Activated CD8-positive, alpha-beta memory T cell treated with anti-CD3 and anti-CD28 coated beads for 4 hours (primary cell): ENCODE measurements at places on chromosomes 3 and 15.

DNA sequence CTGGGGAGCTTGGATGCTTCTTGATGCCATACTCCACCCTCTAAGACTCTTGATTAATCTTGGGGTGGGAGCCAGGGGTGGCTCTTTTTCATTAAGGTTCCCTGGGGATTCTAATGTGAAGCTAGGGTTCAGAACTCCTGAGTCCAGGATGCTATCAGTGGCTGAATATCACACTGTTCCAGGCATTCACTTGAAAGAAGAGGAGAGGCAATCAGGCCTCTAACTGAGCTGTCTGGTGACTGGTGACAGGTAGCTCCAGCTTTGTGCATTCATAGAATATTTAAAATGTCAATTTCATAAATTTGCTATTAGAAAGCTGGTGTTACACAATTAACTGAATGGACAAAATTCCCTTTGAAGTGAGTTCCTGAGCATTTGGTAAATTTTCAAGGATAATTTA is 139.0 kb downstream of the CHDH start:
- DNase-seq, result no peak

DNA sequence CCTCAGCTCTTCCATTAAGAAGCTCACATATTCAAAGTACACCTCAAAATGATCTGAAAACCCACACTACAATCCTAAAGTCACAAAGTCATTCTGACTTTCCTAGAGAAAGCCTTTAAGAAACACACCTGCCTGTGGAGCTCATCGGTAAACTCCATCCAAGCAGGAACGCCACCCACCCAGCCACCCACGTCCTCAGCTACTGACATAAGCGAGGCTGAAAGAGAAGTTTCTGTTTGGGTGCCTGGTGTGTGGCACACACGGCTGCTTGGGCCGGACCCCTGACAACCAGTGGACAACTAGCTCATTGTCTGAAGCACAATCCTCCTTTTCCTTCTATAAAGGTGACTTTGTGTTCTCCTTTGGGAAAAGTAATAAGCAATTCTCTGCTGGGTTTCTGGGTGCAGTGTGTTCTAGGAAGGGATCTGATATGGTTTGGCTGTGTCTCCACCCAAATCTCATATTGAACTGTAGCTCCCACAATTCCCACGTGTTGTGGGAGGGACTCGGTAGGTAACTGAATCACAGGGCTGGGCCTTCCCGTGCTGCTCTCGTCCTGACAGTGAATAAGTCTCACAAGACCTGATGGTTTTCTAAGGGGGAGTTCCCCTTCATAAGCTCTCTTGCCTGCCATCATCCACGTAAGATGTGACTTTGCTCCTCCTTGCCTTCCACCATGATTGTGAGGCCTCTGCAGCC is 26.1 kb downstream of the FAM174B start:
- DNase-seq, result no peak

GRCh38 chr3:165994293-165994692 is 157.1 kb upstream of the BCHE start:
- DNase-seq, result no peak

- DNase-seq, result no peak
Measured at GRCh38 chr15:90585863-90586262, 56.1 kb downstream of the CRTC3 start.

- no peak for DNase-seq
Measured at GRCh38 chr15:51244423-51244869, 94.0 kb downstream of the CYP19A1 start.

GRCh38 chr3:150202711-150203110 is 205.4 kb upstream of the TSC22D2 start:
- DNase-seq, result no peak

DNA sequence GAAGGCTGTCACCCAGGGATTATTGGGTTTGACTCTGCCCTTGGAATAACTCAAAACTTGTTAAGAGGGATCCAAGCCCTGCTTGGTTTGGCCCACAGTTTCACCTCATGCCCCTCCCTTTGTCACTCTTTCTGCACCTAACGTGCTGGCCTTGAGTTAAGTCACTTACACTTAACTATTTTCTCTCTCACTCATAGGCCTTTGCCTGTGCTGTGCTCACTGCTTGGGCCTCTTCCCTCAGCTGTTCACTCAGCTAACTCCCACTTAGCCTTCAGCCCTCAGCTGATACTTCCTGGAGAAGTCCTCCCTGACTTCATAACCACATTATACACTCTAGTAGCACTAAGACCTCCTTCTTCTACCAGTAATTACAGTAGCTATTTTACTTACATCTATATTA is 133.3 kb downstream of the CMSS1 start:
- no peak for DNase-seq

DNA sequence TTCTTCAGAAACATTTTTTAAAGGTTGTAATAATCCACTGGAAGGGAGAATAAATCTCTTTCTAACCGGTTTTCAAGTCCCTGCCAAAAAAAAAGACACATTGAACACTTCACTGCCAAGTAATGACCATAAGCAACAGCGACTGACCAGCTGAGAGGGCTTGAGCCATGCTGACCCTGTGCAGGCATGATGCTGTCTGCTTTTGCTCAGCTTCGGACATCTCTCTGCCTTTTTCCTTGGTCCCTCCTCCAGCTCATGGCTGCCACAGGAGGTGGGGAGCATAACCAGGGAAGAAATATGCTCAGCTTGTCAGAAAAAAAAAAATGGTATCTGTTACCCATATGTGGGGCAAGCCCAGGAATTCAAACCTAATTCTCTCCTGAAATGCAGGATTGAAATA is 1.5 kb downstream of the IGSF10 start:
- DNase-seq, result no peak

GRCh38 chr3:49523756-49524747 is 30.2 kb upstream of the BSN start:
- DNase-seq, result no peak

GRCh38 chr15:68682330-68682729 is 103.5 kb downstream of the CORO2B start:
- no peak for DNase-seq

DNA sequence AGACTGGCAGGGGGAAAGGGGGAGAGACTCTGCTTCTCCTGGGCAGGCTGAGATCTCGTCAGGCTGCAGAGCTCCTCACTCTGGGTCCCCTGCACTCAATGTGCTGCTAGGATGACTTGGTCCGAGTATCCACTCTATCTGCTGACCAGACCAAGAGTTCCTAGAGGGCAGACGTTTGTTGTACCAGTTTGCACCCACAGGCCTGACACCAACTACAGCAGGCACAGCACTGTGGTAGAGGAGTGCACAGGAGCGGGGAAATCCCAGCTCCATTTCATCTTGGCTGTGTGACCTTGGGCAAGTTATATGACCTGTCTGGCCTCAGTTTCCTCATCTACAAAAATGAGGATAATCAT is 29.0 kb downstream of the CCDC12 start:
- DNase-seq, result no peak

DNA sequence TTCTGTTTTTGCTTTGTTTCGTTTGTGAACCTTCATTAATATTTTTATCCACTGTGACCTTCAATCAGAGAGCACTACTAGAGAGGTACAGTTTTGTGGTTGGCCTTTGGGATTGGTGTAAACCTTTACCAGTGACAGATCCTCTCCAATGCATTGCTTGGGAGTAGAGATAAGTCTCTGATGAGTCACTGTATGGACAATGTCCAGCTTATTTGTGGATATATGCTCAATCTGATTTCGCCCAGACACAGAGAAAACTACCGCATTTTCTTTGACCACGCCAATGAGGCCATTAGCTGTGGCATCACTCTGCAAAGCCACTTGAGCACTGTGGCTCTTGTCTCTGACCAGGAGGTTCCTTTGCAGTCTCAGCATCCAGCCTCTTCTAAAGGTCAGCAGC is 964.7 kb downstream of the TUSC7 start:
- DNase-seq, result no peak

DNA sequence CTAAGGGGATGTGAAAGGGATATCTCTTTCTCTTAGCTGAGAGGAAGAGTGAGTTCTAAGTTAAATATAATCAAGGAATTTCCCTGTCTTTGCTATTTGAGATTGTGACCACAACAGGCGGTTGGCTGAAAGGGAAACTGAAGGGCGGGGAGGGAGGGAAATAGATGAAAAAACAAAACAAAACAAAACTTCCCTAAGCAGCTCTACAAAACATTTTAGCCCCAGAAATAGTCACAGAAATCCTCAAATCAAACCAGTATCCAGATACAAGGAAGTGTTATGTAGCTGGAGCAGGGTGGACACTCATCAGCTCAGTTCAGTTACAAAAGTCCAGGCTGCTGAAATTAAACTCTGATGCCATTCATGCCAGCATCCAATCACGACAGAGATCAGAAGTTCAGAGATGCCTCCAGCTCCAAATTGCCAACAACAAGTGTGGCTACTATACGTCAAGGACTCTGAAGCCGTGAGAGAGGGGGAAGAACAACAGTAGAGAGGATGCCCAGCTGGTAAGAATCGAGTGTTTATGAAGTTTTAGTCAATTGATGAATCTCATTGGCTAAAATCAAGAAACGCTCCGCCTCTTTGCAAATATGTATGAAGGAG is 319 bp upstream of the TP63 start:
- no peak for DNase-seq

GRCh38 chr3:99753268-99753975 is 64.2 kb upstream of the CMSS1 start:
- DNase-seq, result no peak

GRCh38 chr15:84752700-84753099 is 4.3 kb downstream of the ZNF592 start:
- DNase-seq, result no peak

GRCh38 chr3:182730675-182731042 is 62.6 kb upstream of the ATP11B start:
- no peak for DNase-seq

GRCh38 chr15:78065284-78065872 is 12.1 kb downstream of the TBC1D2B start:
- DNase-seq, result no peak

- no peak for DNase-seq
Measured at GRCh38 chr3:14549256-14549919, 9.2 kb upstream of the GRIP2 start.

GRCh38 chr3:148528024-148528423 is 169.7 kb upstream of the AGTR1 start:
- no peak for DNase-seq

GRCh38 chr3:32316976-32317375 is 74.7 kb upstream of the CMTM7 start:
- no peak for DNase-seq

DNA sequence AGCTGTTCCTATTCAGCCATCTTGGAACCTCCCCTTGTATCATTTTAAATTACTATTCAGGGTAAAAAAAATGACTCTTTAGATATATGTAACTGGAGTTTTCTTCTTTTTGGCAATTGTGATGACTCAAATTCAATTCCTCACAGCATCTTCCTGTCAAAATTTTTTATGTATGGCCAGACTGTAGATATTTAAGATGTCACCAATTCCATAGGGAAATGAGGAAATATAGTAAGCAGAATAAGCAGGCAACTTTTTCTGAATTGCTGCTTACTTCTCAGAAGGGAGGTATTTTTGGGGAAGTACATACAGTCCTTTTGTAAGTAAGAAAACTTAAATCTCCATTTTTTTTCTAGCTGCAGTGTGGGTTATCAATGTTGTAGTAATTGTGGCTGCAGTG is 28.8 kb downstream of the EAF2 start:
- no peak for DNase-seq

GRCh38 chr3:98531622-98532274 is at the start of gene GPR15:
Gene GPR15, plus strand, starts transcription at chr3:98531978. Its CDS starts 56 bp downstream, at chr3:98532034.
- no peak for DNase-seq

GRCh38 chr15:27097506-27097905 is 126.5 kb downstream of the GABRG3 start:
- DNase-seq, result no peak

DNA sequence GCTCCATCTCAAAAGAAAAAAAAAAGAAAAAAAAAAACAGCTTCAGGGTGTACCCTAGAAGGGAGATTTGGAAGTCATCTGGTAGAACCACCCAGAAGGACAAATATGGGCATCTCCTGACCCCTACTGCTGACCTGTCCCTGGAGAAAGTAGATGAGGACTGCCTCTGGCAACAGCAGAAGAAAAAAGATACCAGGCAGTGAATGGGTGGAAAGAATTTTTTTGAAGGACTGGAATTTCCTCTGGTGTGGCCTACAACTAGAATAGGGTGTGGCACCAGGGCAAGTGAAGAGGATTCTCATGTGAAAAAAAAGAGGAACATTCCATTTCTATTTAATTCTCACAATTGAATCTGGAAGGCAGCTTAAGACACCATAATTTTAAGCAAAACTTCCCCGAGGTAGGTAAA is 3.1 kb downstream of the ANXA2 start:
- no peak for DNase-seq

- no peak for DNase-seq
Measured at GRCh38 chr15:31349233-31350141, 22.9 kb downstream of the KLF13 start.

- DNase-seq, result no peak
Measured at GRCh38 chr3:193761969-193762368, 169.0 kb downstream of the OPA1 start.

DNA sequence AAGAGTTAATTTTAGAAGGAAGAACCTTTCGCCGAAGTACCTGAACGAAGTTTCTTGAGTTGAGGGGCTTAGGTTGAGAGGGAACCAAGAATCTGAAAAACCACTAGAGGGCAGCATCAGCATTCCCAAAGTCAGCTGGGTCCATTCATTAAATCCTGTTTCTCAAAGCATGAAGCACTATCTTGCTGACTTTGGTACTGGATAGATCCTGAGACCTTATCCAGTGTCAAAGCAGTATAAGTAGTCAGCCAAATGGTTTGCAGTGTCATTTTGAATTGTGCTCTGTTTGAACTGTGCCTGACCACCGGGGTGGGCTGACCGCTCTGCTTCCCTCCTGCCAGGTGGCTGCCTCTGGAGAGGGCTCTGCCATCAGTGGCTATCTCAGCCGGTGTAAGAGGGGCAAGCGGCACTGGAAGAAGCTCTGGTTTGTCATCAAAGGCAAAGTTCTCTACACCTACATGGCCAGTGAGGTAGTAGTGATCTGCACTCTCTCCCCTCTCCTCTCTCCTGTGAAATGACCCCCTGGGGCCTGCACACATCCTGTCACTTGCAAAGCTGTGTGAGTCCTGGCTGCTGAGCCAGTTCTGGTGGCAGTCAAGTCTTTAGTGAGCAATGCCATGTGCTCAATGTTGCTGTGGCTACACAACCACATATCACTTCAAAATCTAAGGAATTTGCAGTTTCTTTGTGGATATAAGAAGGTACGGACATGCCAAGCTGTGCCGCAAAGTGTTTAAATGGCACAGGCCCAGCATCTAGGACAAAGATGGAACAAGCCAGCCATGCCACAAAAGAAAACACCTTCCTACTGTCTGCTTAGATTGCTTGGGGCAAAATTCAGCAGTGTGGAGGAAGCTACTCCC is 21.4 kb upstream of the NR2C2 start:
- no peak for DNase-seq

GRCh38 chr15:57861034-57861638 is 154.6 kb downstream of the POLR2M start:
- no peak for DNase-seq

- no peak for DNase-seq
Measured at GRCh38 chr3:42668413-42668760, 14.9 kb downstream of the ZBTB47 start.

GRCh38 chr15:29792426-29793159 is 29.7 kb downstream of the TJP1 start:
- DNase-seq, result no peak

- DNase-seq, result no peak
Measured at GRCh38 chr3:124172816-124173215, 180.9 kb upstream of the ROPN1 start.
